Erythroblast (primary cell): ENCODE measurements at places on chromosomes 1 and 21.
A peak's percentile ranks its signal among the peaks of the same experiment; 100 is the strongest.

- peak; percentile 10 for DNase-seq
Measured at GRCh38 chr1:3069491-3070308, 697 bp downstream of the PRDM16 start.

DNA sequence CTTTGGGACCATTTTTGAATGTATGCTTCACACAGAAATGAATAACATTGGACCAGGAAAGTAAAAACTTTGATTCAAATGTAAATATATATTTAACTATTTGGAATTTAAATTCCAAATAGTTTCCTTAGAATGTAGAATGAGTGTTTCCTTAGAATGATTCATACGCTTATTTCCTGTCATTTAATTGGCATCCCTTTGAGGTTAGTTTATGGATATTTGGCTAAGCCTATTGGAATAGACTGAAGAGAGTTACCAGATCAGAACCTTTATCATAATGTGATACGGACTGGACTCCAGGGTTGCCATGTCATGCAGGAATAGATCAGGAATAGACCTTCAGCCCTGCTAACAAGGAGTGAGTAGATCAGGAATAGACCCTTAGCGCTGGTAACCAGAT is 133.1 kb downstream of the TNNI3K start:
- DNase-seq: no peak

DNA sequence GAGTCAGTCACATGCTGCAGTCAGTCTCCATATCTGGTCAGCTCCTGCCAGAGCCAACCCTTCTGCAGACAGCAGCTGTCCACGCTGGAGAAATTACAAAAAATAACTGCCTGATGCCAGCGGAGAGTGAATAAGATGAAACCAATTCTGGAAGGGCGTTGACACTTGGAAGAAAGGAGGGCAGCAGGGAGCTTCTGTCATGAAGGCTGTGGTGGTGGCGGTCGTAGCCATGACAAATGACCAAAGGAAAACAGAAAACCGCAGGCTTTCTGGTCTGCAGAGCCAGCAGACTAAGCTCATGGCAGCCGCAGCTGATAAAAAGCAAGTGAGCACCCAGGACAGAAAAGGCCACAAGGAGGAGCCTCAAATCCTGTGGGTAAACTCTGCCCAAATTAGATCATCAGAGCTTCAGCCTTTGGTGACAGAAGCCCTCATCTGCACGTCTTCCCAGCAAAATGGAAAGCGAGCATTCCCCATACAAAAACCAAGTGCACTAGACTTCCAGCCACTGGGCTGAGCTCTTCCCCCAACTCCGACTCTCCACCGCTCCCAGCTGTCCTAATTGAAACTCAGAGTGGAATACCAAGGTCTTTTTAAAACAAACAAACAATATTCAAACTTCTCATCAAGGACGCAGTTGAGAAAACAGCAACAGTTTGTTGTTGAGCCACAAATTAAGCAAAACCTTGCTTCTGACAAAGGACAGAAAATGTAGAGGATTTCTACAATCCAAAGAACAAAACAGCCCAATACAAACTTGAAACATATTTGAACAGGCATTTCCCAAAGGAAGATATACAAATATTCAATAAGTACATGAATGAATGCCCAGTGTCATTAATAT is 28.7 kb downstream of the RSPH1 start:
- DNase-seq: peak; percentile 47

- no peak for DNase-seq
Measured at GRCh38 chr1:17276568-17276967, 27.7 kb downstream of the PADI3 start.

GRCh38 chr1:198957044-198957443 is 318.2 kb downstream of the PTPRC start:
- DNase-seq: no peak

GRCh38 chr1:153466908-153467307 is 6.5 kb upstream of the S100A7 start:
- no peak for DNase-seq

- no peak for DNase-seq
Measured at GRCh38 chr1:23960291-23961020, 828 bp downstream of the PNRC2 start.

GRCh38 chr1:198116069-198116468 is 40.7 kb upstream of the NEK7 start:
- DNase-seq: no peak

DNA sequence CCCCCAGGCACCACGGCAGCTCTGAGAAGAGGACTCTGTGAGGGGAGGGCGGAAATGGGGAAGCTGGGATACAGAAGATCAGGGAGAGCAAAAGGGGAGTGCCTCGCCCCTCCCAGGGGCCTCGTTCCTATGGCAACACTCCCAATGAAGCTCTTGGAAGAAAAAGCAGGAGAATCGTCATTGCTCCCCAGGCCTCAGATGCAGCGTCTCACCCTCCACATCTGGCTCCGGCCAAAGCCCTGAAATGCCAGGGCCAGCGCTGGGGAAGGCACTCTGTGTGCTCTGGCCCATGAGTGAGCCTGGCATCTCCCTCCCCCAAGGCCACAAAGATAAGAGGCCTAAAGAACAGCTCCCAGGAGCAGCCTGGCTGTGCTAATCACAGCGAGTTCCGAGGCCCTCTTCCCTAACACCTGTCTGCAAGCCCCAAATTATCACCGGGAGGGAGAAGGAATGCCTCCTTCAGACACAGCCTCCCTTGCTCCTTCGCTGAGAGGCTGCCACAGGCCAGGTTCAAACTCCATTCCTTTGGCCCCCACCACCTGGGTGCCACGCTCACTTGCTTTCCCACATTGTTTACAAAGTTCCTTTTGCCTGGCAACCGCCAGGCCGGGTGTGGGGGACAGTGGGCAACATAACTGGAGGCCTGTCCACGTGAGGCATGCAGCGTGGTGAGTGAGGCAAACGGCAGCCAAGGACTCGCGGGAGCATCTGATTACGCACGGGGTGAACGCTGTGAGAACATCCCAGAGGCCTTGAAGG is 27.8 kb downstream of the ECE1 start:
- DNase-seq: no peak

- DNase-seq: no peak
Measured at GRCh38 chr1:9198538-9199361, 35.8 kb upstream of the H6PD start.
